SJSA1 (cell line): ENCODE measurements at places on chromosomes 1 and 21. TPM values are rescaled to one million over a fixed set of nuclear protein-coding genes. Genes with fewer than 3 reads are reported as not detected.

TFF2 gene
- total RNA-seq: not detected in 2 replicates

- DNase-seq: no peak
Observed at GRCh38 chr21:29753216-29753615, 186.6 kb downstream of the GRIK1 start.

DNA sequence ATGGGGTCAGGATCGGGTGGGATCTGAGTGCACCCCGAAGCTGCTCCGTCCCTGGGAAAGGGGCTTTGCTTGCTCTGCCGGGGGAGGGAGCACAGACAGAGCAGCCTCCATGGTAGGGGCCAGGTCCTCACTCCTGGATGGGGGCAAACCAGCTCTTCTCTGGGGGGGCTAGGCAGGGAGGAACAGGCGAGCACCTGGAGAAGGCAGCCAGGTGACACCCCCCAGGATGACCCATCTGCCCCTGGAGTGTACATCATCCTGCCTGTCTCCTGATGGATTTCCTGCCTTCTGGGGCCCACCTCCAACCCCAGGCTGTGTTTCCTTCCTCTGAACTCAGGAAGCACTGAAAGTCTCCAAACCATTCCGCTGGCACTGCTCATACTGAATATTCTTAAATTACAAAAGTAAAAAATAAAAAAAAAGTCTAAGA, 248.0 kb downstream of the RHOU start:
- DNase-seq: no peak

GRCh38 chr1:3632716-3633343, 8.0 kb downstream of the TPRG1L start:
- DNase-seq: no peak

DNA sequence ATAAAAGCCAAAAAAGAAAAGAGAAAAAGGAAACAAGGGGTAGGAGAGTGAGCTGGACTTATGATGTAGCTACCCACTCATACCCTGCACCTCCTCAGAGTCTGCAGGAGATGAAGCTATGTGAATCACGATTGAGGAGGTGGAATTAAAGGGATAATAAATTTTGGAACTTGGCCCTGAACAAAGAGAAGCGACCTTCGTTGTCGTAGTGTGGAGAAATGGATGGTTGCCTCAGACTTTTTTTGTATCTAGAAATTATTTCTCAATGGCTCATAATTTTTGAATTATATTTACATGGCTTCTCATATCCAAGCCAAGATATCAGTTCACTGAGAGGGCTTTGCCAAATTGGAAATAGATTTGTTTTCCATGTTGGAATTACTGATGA, 37.8 kb upstream of the SIPA1L2 start:
- no peak for DNase-seq

- DNase-seq: no peak
Observed at GRCh38 chr1:35180776-35181374, 12.1 kb downstream of the SFPQ start.

GRCh38 chr1:34711485-34711884, 43.4 kb upstream of the GJB5 start:
- no peak for DNase-seq

- no peak for DNase-seq
Observed at GRCh38 chr1:167084757-167085156, 5.4 kb downstream of the GPA33 start.

GRCh38 chr1:20666804-20667203, 5.6 kb upstream of the DDOST start:
- DNase-seq: no peak

GRCh38 chr1:62437273-62437940, 558 bp downstream of the USP1 start:
- no peak for DNase-seq
